ENCODE measurements at places on chromosomes 12 and 14. TPM values are rescaled to one million over a fixed set of nuclear protein-coding genes. Genes with fewer than 3 reads are reported as not detected.

Gene HCAR2
- not detected for total RNA-seq

Gene CCDC38
- total RNA-seq, result not detected

Gene TAS2R42
- total RNA-seq, result not detected

Gene HDAC7
- total RNA-seq, result 114 TPM

Gene SRSF9
- total RNA-seq, result 143 TPM

Gene RNASE4
- 17.8 TPM for total RNA-seq

Gene FAIM2
- total RNA-seq, result 1.5 TPM

Gene ACVRL1
- total RNA-seq, result not detected

Gene SIRT4
- total RNA-seq, result 0.97 TPM

Gene AKAP5
- total RNA-seq, result 3.4 TPM

Gene FAM234B
- total RNA-seq, result 6.8 TPM

Gene FBLN5
- 98.7 TPM for total RNA-seq

Gene KRT6C
- not detected for total RNA-seq

Gene POTEG
- total RNA-seq, result not detected

Gene SMIM10L1
- total RNA-seq, result 9.7 TPM

Gene MDGA2
- total RNA-seq, result 0.19 TPM
